ENCODE measurements at places on chromosomes 7 and 10.

DNA sequence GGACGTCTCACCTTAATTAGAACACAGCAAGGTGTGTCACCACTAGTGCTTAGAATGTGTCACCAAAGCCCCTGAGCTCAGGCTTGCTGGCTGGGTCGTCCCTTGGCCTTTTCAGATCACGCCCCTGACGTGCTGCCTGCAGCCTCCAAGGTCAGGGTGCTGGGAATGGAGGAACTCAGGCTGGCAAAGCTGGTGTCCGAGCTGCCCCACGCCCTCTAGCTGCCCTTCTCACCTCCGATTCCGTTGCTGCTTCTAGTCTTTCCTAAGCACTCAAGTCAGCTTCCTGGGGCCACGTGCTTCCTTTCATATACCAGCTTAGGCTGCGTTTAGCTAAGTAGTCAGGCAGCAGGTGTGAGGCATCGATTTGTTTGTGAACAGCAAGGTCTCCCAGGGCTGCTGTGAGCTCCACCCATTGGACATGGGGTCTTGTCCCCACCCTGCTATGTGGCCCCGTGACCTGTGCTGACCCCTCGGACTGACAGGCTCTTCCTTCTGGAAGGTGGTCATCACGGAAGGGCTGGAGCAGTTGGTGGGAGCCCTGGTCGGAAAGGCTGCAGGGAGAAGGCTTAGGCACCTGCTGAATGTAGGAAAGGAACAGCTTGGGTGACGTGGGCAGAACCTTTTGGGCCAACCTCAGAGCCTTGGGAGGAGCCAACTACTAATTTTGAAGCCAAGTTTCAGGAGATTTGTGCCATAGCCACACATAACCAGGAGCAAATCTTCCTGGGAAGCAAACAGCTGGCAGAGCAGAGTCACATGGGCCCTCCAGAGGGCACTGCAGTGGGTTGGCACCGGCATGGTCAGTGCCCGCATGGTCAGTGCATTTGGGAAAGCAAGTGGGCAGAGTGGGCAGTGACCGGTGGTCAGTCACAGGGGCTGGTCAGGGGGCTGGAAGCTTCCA lies 28.8 kb downstream of the VIPR2 start:
- DNase-seq: no peak

DNA sequence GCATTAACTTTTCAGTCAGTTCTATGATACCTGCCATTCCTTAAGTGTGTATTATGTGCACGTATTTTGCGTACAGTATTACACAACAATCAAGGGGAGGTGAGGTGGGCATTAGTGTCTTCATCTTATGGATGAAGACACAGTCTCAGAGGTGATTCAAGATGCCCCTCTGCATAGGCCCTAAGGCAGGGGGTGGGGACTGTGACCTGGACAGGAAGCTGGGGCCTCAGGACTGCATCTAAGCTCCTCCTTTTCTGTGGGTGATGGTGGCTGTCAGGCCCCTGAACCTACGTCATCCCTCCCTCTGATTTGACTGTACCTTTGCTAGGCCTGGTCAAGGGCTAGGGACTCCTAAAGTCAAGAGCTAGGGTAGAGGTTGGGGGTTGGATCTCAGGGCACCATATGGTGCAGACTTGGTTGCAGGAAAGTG lies 38.9 kb downstream of the HK1 start:
- no peak for DNase-seq

DNA sequence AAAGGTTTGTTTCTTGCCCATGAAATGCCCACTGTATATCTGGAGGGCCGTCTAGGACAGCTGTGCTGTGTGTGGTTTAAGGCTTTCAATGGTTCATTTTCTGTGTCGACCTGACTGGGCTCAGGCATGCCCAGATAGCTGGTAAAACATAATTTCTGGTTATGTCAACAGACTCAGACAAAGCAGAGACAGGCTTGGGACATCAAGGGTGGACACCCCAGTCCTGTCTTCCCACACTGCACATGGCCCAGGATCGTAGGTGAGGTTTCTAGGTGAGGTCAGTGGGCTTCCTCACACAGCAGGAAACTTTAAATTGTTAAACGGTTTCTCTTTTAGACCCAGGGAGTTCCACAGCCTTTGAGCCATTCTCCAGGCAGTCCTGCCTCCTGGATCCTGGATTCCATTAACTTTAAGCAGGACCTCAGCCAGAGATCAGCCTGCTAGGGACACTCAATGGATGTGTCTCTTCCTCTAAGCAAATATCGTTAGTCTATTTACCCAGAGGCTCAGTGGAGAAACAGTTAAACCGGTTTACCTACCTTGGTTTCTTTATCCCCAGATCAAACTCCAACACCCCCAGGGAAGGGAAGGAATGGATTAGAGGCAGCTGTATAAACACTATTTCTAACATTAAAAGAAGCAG lies 66.4 kb downstream of the ST8SIA6 start:
- no peak for DNase-seq

GRCh38 chr7:114720725-114721124 lies 201.2 kb upstream of the MDFIC start:
- DNase-seq: no peak

DNA sequence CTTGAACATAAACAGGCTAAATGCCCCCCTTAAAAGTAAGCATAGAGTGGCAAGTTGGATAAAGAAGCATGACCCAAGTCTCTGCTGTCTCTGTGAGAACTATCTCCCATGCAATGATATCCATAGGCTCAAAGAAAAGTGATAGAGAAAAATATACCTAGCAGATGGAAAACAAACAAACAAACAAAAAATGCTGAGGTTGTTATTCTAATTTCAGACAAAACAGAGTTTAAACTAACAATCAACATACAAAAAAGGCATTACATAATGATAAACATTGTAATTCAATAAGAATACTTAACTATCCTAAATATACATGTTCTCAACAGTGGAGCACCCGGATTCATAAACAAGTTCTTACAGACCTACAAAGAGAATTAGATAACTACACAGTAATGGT lies 626.2 kb upstream of the CNTNAP2 start:
- DNase-seq: no peak

DNA sequence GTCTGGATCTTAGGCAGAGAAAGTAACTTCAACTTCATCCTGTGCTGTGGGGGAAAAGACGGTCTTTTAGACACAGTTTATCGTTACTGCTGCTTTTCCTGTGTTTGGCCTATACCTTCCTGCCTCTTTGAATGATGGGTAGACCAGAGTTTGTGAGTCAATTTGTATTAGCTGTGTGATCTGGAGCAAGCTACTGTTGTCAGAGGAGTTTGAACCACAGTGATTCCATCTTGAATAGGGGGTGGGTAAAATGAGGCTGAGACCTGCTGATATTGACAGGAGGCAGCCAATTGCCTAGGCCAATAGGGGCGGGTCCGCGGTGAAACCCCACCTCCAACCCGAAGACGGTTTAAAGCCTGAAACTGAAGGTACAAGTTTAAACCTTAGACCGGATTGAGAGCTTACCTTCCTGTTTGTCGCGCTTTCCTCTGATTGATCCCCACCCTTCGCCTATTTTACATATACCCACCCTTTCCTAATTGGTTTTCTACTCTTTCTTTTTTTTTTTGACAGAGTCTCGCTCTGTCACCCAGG lies 35.8 kb upstream of the EIF4H start:
- DNase-seq: no peak

DNA sequence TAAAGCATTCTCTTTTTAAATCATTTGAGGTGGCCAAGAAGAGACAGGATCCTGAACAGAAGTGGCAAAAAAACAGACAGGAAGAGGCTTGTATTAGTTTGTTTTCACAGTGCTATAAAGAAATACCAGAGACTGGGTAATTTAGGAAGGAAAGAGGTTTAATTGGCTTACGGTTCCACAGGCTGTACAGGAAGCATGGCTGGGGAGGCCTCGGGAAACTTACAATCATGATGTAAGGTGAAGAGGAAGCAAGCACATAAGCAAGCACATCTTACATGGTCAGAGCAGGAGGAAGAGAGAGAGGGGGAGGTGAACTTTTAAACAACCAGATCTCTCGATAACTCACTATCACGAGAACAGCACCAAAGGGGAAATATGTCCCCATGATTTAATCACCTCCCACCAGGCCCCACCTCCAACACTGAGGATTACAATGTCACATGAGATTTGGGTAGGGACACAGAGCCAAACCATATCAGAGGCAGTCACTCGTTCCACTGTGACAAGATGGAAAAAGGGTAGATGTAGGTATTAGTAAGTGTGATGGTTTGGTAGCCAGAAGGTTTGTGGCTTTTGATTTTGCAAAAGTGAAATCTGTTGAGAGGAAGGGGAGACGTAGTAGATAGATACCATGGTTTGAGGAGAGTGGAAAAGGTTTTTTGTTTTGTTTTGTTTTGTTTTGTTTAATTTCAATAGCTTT lies 5.1 kb downstream of the MSRB2 start:
- no peak for DNase-seq

GRCh38 chr10:97570789-97571471 lies 1.6 kb upstream of the ANKRD2 start:
- DNase-seq: no peak

DNA sequence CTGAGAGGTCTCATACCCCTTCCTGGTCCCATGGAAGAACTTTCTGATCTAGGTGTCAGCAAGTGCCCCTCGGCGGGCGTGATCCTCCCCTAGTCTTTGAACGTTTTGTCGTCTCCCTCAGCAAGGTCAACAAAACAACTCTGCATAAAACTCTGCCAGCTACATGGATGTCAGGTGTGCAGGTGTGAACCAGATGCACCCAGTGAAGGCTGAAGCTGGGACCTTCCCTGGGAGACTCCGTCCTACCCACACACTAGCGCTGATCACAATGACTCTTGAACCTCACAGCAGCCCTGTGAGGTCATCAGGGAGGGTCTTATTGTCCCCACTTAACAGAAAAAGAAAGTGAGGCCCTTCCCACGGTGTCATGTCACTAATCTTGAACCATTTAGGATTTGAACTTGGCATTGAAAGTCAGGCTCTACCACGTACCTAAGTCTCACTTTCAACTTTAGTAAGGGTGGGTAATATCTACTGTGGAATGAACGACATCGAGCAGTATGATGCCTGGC lies 68.1 kb downstream of the VSTM4 start:
- DNase-seq: no peak

DNA sequence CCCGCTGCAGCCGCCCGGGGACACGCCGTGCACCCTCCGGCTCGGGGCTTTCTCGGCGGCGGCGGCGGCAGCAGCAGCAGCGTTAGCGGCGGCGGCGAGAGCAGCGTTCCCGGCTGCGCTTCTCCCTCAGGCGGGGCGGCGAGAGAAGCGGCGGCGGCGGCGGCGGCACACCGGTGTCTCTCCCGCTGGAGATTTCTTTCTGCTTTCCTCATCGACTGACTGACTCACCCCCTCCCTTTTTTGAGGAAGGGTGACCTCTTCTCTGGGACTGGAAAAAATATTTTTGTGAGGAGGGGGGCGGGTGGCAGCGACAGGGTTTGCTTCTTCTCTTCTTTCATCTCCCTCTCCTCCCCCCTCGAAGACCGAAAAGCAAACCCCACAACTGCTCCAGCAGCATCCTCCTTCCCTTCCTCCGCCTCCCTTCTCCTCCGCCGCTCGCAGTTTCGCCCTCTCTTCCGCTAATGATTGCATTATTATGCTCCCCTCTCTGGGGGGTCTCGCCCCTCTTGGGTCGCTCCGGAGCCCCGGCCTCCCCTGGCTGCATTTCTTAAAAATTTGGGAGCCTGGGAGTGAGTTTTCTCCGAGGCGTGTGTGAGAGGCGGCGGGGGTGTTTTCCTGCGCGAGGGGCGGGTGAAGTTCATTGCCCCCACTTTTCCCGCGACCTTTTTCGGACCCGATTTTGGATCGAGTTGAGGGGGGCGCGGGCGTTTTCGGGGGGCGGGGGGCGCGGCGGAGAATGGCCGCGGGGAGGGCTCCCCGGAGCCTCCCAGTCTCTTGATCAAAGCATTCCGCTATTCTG lies 411 bp downstream of the AUTS2 start:
- DNase-seq: no peak

- no peak for DNase-seq
Measured at GRCh38 chr10:110348336-110348735, 43.6 kb upstream of the SMNDC1 start.

GRCh38 chr10:51745397-51745796 lies 46.0 kb upstream of the CSTF2T start:
- no peak for DNase-seq

DNA sequence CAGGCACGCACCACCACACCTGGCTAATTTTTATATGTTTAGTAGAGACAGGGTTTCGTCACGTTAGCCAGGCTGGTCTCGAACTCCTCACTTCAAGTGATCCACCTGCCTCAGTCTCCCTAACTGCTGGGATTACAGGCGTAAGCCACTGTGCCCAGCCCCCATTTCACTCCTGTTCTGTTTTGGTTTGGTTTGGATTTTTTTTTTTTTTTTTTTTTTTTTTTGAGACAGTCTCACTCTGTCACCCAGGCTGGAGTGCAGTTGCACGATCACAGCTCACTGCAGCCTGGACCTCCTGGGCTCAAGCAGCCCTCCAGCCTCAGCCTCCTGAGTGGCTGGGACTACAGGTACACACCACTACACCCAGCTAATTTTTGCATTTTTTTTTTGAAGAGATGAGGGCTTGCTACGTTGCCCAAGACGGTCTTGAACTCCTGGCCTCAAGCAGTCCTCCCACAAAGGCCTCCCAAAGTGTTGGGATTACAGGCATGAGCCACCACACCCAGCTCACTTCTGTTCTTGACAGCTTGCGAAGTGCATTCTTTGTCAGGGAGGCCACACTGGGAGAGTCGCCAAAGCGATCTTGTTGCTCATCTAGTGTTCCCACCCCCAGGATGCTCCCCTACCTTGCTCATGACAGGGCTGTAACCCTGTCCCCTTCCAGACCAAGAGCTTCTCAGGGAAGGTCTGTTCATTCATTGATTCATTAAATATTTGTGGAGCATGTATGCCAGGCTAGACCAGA lies 229.1 kb downstream of the CUX1 start:
- DNase-seq: no peak

- DNase-seq: no peak
Measured at GRCh38 chr7:32415519-32415918, 74.7 kb downstream of the LSM5 start.

DNA sequence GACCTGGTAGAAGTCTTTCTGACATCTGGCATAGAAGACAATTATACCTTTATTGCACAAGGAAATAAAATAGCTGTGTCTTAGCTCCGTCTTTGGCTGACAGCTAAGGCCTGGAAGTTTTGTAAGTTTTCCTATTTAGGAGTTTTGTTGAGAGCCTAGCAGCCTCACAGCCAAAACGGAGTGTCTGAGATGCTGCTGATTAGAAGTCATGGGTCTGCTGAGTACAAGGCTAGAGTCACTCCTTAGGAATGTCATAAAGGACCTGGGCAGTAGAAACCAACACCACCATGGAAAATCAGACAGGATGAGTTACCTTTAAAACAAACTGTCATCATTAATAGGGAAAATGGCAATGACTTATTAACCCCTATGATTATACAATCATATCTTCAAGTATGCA lies 442.5 kb downstream of the KCNMA1 start:
- no peak for DNase-seq

DNA sequence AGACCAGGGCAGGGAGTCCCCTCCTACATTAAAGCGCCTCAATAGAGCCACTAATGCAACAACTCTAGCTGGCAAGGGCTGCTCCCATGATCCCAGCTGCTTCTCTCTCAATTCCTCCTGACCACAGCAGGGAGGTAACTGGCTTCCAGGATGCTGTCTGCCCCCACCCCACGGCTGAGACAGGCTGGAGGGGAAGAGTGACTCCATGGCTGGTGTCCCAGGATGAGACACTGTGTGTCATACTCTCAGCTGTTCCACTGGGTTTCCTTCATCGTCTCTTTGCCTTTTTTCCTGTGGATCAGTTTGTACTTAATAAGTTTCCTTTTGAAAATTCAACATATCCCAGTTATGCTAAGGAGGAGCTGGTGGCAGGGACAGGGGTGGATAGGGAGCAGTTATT lies 27.7 kb upstream of the MYH16 start:
- no peak for DNase-seq
